ENCODE measurements at places on chromosomes 4 and X. TPM values are rescaled to one million over a fixed set of nuclear protein-coding genes. Genes with fewer than 3 reads are reported as not detected.

The PCDH18 gene
- 114 TPM for polyA plus RNA-seq

- H3K36me3 ChIP-seq, result no peaks in the 10 kb centered on the region
- H3K27ac ChIP-seq, result no peak overlapping the region
- H3K4me1 ChIP-seq, result no peaks in the 10 kb centered on the region
- DNase-seq, result peak; percentile 5
- peak overlapping the region; percentile 29 for H3K4me3 ChIP-seq
Observed at GRCh38 chr4:44016570-44017421, 431.8 kb downstream of the KCTD8 start.

DNA sequence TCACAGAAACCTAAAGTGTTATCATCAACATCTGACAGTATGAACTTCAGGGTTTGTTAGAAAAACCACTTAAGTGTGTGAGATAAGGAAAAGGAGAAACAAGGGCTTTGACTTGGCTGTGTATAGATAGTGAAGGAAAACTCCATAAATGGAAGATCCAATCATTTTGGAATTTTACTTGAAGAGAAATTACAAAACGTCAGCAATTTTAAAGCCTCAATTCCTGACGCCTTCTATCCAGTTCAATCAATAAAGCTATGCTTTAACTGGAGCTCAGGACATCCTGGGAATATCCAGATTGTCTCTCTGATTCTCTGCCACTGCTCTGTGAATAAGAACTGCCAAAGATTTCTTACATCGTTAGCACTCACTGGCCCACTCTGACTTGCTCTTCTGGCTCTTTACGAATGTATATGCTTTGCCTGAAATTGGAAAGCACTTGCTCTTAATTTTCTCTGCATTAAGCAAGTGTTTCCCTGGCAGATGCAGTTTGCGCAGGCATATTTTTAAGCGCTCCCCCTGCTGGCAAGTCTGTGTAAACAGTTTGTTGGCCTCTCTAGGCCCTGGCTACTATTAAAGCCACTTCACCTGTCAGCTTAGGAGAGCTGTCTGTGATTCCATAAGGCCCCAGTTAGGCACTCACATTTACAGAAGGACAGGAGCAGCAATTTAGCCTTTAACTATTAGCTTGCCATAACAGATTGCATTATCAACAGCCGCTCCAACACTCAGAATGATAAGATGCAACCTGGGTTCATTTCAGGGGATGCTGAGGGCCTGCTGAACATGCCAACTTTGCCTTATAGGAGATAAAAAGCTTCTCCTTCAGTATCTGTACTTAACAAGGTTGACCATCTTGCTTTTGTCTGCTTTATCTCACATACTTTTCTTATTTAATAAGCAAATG is 251.4 kb upstream of the DDX53 start:
- no peaks in the 10 kb centered on the region for H3K4me1 ChIP-seq
- no peak overlapping the region for H3K4me3 ChIP-seq
- H3K36me3 ChIP-seq, result no peaks in the 10 kb centered on the region

DNA sequence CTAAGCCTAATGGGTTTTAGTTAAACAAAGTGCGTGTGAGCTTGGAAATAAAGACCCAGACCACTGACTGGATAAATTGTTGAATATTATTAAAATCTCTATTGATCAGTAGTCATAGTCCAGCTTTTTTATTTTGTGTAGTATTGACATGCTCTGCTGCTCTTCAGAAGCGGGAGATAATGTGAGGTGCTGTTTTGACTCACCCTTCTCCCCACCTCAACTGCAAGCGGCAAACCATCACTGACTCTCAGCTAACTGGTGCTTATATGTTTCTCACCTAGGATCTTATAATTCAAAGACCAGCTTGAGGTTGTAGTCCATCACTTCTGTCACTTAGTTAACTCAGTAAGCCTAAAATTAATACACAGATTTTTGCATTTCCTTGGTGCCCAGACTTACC is 72.2 kb downstream of the COMMD8 start:
- peaks cover 9% of the 10 kb centered on the region for H3K27me3 ChIP-seq
- H3K27ac ChIP-seq, result no peak overlapping the region
- no peaks in the 10 kb centered on the region for H3K36me3 ChIP-seq
- no peaks in the 10 kb centered on the region for H3K4me1 ChIP-seq
- no peak overlapping the region for H3K4me3 ChIP-seq

GRCh38 chrX:68853665-68854251 is 24.9 kb downstream of the EFNB1 start:
- DNase-seq, result no peak
- no peaks in the 10 kb centered on the region for H3K4me1 ChIP-seq

DNA sequence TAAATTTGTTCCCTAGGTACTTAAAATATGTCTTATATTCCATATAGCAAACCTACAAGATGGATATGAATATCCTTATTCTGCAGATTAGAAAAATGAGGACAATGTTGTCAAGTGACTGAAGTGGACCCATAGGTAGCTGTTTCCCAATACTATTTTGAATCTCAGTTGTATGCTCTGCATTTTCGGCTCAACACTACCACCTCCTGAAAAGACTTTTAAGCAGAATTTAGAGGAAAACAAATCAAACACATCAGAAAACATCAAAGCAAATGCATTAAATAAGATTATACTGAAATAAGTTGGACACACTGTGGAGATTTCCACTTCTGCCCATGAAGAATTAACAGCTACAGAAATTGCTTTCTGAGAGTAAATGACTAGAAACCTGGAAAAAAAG is 488.7 kb downstream of the TRIML1 start:
- DNase-seq, result no peak
- H3K4me3 ChIP-seq, result no peak overlapping the region
- H3K4me1 ChIP-seq, result no peaks in the 10 kb centered on the region

GRCh38 chrX:151725338-151725614 is 9.3 kb upstream of the CNGA2 start:
- DNase-seq, result no peak
- no peaks in the 10 kb centered on the region for H3K4me1 ChIP-seq
- no peak overlapping the region for H3K27ac ChIP-seq

- no peak overlapping the region for H3K27ac ChIP-seq
- H3K4me1 ChIP-seq, result peaks cover 3% of the 10 kb centered on the region
- H3K36me3 ChIP-seq, result no peaks in the 10 kb centered on the region
- DNase-seq, result no peak
- no peak overlapping the region for H3K4me3 ChIP-seq
- H3K27me3 ChIP-seq, result no peaks in the 10 kb centered on the region
Observed at GRCh38 chrX:123851079-123851478, 8.8 kb upstream of the XIAP start.

GRCh38 chr4:77731656-77732055 is 87.5 kb downstream of the CNOT6L start:
- H3K4me3 ChIP-seq, result no peak overlapping the region
- no peaks in the 10 kb centered on the region for H3K27me3 ChIP-seq
- H3K36me3 ChIP-seq, result no peaks in the 10 kb centered on the region
- H3K4me1 ChIP-seq, result no peaks in the 10 kb centered on the region
- H3K27ac ChIP-seq, result no peak overlapping the region
- DNase-seq, result no peak

GRCh38 chr4:144910723-144911122 is 187.3 kb downstream of the ANAPC10 start:
- no peaks in the 10 kb centered on the region for H3K27me3 ChIP-seq
- no peak for DNase-seq
- no peak overlapping the region for H3K4me3 ChIP-seq
- no peaks in the 10 kb centered on the region for H3K4me1 ChIP-seq

GRCh38 chr4:86957215-86957614 is 22.4 kb downstream of the AFF1 start:
- H3K4me3 ChIP-seq, result peak overlapping the region; percentile 33
- no peaks in the 10 kb centered on the region for H3K27me3 ChIP-seq
- 0 out of 2 replicates have a peak overlapping the region, but pooled peaks have one; percentile 2 for H3K27ac ChIP-seq
- peak; percentile 74 for DNase-seq

DNA sequence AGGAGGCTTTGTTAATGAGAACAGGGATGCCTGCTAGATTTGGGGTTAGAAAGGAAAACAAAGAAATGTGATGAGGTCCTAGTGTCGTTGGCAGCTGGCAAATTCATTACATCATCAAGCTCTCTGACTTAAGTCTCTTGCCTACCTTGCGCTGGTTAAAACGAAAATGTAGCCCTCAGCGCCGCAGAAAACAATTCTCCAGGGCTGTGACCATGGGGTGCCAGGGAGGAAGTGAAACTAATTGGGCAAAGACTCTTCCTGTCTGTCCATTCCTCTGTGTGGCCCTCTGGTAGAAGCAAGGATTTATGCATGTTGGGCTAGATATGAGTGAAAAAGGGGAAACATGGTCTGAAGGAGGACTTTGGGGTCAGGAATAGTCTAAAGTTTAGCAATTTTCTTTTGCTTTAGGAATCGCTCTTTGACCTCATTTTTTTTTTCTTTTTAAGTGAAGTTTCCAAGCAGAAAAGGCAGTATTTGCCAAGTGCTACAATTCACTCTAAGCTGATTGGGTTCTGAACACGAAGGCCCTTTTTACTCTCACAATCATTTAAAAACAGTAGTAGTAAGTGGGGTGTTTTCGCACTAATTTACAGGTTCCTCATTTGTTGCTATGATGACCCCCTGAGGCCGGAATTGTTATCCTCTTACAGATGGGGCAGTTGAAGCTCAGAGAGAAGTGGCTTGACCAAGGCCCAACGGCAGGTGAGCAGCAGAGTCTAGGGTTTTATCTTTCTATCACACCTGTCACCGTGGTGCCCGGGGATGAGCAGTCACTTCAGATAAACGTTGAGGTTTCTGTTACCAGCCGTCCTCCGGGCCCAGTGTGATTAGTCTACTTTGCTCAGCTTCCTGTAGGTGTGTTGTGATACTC is 27.3 kb upstream of the CHRNA9 start:
- no peaks in the 10 kb centered on the region for H3K36me3 ChIP-seq
- H3K27ac ChIP-seq, result no peak overlapping the region
- no peak overlapping the region for H3K4me3 ChIP-seq
- no peaks in the 10 kb centered on the region for H3K4me1 ChIP-seq

GRCh38 chr4:184255361-184255760 is 37.7 kb upstream of the ENPP6 start:
- no peaks in the 10 kb centered on the region for H3K27me3 ChIP-seq
- H3K27ac ChIP-seq, result no peak overlapping the region
- H3K36me3 ChIP-seq, result no peaks in the 10 kb centered on the region
- no peak overlapping the region for H3K4me3 ChIP-seq
- H3K4me1 ChIP-seq, result no peaks in the 10 kb centered on the region

DNA sequence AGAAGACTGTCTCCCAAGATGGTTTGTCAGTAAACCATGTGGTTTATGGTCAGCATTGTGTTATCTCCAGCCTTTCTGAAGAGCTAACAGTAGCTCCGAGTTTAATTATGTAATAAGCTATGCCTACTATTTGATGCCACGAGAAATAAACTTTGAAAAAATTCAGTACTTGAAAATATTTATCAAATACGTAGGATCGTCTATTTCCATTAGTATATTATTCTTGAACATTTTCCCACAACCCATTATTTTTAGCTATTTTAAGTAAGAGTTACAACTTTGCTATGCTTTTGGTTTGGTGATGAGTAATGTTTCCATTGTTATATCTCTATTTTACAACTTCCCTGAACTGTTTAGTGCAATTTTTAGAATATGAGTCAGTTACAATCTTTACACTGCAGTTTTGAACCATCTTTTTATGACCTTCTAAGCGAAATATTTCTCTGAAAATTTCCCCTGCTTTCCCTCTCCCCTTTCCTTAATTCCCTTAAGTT is 44.5 kb upstream of the TRIM2 start:
- peak overlapping the region; percentile 51 for H3K4me3 ChIP-seq
- peak; percentile 85 for DNase-seq
- peak overlapping the region; percentile 51 for H3K27ac ChIP-seq
- H3K4me1 ChIP-seq, result peaks cover 12% of the 10 kb centered on the region

Data from GM23248 (cell line).